Stimulated activated CD8-positive, alpha-beta memory T cell treated with anti-CD3 and anti-CD28 coated beads, Interleukin-7, amount 100 ng/mL, for 48 hours (primary cell): ENCODE measurements at places on chromosomes 7 and 10.

- DNase-seq = no peak
Measured at GRCh38 chr7:140304191-140304799, 94.0 kb downstream of the SLC37A3 start.

GRCh38 chr10:74875966-74876365 lies 49.6 kb downstream of the KAT6B start:
- DNase-seq = no peak

GRCh38 chr10:18201877-18202276 lies 61.7 kb downstream of the CACNB2 start:
- DNase-seq = no peak

DNA sequence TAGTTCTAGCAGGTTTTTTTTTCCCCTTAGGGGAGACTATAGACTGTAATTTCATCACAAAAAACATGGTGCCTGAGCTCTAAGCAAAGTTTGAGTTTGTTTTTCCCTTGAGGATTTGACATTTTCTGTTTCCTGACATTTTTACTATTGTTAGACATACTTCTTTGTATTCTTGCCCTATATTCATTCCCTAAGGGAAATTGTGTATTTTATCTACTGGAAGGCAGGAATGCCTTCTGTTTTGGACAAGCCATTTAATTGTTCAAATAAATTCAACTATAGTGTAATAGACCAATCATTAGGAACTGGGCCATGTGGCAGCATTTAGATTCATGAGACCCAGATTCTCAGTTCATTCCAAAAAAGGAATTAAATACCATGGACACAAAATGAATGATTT lies 335.0 kb downstream of the EXOC4 start:
- no peak for DNase-seq
